ENCODE measurements at places on chromosomes 16 and 17. TPM values are rescaled to one million over a fixed set of nuclear protein-coding genes. Genes with fewer than 3 reads are reported as not detected.

The CD79B gene
- 31.0 TPM for total RNA-seq

The UTS2R gene
- total RNA-seq: not detected

The GLYR1 gene
- total RNA-seq: 54.9 TPM

The NPIPB5 gene
- total RNA-seq: 290 TPM

The RDM1 gene
- 7.6 TPM for total RNA-seq

The CBFA2T3 gene
- 1.7 TPM for total RNA-seq

GRCh38 chr17:73278465-73279453 lies 17.1 kb upstream of the CPSF4L start:
- DNase-seq: no peak

DNA sequence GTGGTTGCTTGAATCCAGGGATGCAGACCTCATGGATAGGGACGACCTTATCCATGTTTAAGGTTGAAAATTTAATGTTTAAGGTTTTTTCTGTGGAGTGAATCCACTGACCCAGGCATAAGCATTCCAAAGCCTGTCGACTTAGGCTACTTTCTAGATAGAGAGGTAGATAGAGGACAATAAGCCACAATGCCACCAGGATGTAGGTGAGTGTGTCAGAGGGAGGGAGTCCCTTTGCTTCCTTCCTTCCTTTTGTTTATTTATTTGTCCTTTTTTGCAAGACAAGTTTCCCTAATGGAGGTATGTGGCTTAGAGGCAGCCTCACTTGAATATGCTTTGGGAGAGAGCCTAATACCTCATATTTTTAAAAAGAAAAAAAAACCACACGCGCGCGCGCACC lies 834.2 kb upstream of the SOX9 start:
- DNase-seq: no peak

- no peak for DNase-seq
Observed at GRCh38 chr16:1541293-1542165, 8.1 kb downstream of the TMEM204 start.

- DNase-seq: no peak
Observed at GRCh38 chr16:67843343-67843765, 1.2 kb downstream of the THAP11 start.

DNA sequence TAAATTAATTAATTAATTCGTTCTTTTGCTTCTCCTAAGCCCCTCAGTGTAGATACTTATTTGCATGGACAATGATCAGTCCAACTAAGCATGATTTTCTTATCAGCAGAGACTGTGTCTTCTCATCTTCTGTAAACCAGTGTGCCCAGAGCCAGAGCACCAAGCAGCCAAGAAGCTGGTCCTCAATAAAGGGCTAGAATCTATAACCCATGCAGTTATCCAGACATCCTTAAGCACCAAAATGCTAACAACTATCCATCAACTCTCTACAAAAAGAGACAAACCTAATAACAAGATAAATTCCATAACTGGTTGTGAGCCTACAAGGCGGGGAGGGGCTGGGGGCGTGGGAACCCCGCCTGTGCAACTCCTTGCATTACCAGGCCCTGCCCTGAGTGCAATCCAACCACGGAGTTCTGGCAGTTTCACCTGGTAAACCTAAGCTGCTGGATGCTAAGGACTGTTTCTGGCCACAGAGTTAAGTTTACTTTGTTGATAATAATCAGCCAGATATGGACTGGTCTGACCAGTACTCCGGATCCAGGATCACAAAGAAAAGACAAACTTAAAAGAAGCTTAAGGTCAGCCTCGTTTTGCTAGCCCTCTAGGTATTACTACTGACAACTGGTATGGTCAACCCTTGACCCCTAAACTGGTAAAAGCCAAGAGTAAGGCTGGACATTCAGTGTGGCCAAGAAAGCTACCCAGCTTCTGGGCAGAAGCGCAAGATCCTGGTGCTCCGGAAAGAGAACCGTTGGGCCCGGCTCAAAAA lies 51.5 kb downstream of the ZFHX3 start:
- no peak for DNase-seq

GRCh38 chr17:31134576-31134975 lies 39.8 kb downstream of the NF1 start:
- DNase-seq: no peak

GRCh38 chr17:45719335-45720071 lies 64.6 kb upstream of the CRHR1 start:
- DNase-seq: no peak

DNA sequence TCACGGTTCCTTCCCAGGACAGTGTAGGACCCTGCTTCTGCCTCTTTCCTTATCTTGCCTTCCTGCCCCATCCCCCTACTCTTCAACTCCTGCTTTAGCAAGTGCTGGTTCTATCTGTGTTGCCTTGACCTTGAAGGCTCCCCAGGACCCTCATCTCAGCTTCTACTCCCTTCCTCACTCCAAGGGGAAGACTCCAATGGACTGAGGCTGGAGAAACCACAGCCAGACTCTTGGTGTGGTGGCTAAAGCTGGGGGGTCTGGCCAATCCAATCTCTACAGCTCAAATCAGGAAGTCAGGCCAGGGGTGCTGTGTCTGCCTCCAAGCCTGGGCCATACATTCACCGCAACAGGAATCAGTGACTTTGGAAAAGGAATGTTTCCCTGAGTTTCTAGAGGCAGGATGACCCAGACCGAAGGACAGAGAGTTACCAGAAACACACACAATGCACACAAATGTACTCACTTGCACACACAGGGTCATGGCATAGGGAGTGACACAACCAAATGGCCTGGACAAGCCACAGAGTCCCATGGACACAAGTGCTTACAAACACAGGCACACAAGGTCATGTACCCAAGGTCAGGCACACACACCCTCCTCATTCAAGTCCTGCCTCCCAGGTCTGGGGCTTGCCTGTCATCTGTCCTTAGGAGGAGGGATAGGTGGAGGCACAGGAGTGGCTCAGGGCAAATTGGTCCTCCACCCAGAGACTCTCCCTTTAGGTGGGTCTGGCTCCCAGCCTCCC lies 1.7 kb upstream of the HSD11B2 start:
- DNase-seq: no peak

DNA sequence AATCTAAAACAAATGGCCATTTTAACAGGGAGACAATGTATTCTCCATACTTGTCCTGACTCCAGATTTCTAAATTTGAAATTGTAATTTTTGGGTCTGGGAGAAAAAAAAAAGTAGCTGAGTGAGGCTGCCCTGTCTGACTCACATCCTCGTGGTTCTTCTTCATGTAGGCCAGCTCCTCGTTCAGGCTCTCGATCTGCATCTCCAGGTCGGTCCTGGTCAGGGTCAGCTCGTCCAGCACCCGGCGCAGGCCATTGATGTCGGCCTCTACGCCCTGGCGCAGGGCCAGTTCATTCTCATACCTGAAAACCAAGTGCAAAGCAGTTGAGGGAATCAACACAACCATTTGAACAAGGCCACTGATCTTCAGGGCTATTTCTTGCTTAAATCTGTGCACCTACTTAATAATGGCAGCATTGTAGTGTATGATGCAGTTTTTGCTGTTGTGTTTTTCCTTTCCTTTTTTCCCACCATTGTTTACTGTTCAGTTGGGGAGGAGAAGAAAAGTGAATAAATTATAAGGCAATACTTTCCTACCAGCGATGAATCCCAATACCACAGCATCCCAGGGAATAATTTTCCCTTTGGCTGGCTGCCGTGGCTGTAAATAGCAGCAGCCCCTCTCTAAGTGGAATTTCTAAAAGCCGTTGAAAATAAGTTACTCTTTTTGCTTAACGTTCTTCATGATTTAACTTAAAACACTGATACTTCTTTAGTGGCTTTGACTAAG lies 2.2 kb downstream of the KRT12 start:
- no peak for DNase-seq

DNA sequence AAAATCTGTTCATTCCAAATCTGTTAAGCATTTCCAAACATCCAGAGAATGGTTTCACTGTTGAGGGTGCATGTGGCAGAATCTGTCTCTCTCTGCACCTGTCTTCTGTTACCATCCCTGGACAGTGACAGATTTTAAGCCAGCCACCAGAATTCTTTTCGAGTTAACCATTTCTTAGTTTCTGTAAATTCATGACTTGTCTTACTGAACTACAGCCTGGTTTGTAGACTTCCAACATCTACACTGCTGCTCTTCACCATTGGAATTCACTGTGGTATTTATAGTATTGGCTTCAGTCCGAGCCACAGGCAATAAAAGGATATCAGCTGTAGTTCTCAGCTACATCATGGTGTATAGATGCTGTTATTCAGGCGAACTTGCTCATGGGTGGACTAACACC lies 47.6 kb downstream of the GOSR1 start:
- DNase-seq: no peak

GRCh38 chr17:11880714-11881113 lies 116.6 kb downstream of the ZNF18 start:
- DNase-seq: no peak
